ENCODE measurements at places on chromosomes 7 and 10. TPM values are rescaled to one million over a fixed set of nuclear protein-coding genes. Genes with fewer than 3 reads are reported as not detected.

DNA sequence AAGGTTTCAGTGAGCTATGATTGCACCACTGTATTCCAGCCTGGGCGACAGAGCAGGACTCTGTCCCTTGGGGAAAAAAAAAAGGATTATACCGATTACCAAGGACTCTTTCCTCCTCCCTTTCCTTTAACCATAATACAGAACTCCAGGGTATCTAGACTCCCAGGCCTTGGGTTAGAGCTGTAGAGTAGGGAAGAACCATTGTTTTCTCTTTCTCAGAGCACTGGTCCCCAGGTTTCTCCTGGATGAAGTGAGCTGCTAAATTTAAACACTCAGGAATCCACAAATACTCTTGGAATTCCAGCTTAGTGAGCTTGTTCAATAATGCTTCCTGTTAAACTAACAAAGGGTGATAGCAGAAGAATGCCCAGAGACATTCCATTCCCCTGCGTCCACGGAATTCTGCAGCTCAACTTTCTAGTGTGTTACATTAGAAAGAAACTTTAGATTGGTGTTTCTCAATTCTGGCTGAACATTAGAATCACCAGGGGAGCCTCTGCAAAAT lies 14.6 kb upstream of the RPEL1 start:
- peak; percentile 97 for DNase-seq

DNA sequence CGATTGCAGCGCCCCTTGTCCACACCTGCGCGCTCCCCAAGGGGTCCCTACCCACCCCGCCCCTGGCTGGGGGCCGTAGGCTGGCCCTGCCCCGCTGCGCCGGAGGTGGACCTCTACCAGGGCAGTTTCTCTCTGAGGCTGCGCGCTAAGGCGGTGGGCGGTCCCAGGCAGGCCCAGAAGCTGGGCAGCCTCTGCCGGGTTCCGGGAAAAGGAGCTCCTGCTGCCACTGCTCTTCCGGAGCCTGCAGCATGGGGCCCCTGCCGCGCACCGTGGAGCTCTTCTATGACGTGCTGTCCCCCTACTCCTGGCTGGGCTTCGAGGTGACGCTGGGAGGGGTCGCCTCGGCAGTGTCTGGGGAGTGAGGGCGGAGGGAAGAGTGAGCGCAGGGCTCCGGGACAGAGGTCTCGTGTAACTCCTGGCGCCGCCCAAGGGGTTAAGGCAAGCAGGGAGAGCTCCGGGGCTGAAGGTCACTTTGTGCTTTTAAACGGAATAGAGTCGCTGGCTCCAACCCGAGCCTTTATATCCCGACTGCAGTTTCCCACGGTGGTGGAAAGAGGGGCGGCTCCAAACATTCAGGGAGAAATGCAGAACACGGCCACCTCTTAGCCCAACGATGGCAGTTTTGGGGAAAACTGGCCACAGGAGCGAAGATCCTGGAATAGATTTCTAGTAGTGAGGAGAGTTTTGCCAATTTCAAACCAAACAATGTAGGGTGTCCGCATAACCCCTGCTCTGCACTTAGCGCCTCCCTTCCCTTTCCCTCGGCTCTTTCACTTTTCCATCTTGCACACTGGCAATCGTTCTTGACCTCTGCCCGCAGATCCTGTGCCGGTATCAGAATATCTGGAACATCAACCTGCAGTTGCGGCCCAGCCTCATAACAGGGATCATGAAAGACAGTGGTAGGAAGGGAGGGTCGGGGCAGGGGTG lies at the start of gene GSTK1:
Gene GSTK1, plus strand, starts transcription at position 176 of the 930 bp plus-strand sequence. Its CDS starts 73 bp downstream, at position 249.
- peak; percentile 72 for DNase-seq

DNA sequence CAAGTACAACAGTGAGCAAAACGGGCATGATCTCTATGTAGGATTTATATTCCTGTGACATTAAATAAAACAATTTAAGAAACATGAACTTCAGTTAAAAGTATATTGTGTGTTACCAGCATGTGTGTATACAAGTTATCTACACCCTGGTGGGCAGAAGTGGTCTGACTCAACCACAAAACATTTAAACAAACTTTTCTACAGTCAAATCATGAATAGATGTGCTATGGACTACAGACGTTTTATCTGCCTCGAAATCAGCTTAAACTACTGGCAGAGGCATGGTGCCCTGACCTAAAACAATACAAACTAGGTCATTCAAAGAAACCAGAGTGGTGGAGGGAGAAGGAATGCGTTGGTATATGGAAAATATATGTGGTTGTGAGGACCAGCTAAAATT lies 3.6 kb downstream of the ARL3 start:
- peak; percentile 62 for DNase-seq

The CRHR2 gene
- total RNA-seq, result not detected

- DNase-seq, result no peak
Observed at GRCh38 chr10:78307576-78307975, 273.9 kb downstream of the RPS24 start.

DNA sequence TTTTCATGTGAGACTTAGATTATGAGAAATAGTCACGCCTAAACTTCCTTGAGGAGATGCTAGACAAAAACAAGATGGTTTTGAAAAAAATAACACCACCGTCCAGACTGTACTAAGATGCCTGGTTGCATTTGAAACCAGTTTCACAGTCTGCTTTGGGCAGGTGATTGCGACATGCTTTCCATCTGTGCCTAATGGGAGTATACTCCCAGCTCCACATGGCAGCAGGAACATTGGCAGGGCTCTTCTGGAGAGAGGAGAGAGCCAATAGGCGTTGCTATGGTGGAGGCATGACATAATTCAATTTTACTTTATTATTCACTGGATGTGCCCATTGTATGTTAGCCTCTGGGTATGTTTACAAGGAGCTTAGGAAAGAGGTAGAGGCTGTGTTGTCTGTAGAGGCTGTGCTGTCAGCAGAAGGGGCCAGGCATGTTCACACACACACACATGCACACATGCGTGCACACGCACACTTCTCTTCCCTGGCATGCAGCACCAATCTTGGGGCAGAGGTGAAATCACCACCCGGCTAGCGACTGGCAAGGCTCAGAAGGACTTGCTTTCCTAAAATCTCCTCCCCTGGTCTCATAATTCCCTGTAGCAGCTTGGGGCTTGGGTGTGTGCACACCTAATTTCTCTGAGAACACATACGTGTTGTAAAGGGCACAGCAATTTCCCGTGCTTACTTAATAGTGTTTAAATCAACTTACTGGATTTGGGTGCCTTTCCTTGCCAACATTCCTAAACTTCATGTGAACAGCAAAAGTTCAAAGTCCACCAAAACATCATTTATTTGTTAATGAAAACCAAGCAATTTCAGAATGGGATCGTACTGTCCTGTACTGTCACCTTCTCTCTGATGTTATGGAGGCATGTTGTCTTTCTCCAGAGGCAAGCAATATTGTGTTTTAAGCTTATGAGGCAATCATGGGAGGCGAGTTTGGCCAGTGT lies 162.1 kb downstream of the TCF7L2 start:
- peak; percentile 36 for DNase-seq

- no peak for DNase-seq
Observed at GRCh38 chr7:101782476-101782875, 35.0 kb upstream of the CUX1 start.

DNA sequence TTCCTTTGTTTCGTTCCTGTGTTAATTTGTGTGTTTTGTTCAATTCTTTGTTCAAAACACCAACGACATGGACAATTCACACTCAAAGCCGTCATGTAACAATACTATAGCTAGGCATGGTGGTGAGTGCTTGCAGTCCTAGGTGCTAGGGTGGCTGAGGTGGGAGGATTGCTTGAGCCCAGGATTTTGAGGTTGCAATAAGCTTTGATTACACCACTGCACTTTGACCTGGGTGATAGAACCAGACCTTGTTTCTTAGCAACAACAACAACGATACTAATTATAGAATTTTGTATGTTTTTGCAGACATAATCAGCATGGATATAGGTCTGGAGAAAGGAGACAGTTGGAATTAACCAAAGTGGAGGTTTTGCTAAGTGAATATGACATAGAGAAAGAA lies 936.2 kb downstream of the PCDH15 start:
- no peak for DNase-seq

The TMEM178B gene
- total RNA-seq, result 0.34 TPM

DNA sequence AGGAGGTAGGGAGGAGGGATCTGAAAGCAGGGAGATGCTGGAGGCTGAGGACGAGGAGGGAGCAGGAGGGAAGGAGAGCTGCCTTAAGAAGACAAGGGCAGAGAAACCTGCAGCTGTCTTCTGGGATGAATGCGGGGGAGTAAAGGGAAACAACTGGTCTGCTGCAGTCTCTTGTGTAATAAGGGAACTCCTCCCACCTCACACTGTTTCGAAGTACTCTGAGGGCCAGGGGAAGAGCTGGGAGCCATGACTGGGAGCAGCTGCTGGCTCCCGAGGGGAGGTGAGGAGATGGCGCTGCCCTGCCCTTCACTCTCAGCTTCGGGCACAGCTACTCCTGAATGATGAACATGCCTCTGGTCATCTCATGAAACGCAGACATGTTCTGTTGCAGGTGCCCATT lies 65.1 kb downstream of the CLEC2L start:
- peak; percentile 99 for DNase-seq

DNA sequence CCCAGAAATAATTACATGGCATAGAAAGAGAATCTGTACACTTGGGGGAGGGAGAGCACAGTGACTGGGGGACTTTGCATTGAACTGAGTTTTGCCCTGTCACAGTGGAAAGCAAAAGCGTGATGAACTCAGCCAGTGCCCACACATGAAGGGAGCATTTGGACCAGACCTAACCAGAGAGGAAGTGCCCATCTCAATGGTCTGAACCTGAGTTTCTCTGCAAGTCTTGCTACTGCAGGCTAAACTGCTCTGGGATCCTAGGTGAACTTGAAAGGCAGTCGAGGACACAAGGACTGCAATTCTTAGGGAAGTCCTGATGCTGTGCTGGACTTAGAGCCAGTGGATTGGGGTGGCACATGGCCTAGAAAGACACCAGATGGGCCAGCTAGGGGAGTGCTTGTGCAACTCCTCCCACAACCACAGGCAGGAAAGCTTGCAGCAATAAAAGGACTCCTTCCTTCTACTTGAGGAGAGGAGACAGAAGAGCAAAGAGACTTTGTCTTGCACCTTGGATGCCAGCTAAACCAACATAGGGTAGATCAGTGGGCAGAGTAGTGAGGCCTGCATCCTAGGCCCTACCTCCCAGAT lies 259.0 kb downstream of the GRM8 start:
- DNase-seq, result no peak
